ENCODE measurements at places on chromosomes 13 and 19. TPM values are rescaled to one million over a fixed set of nuclear protein-coding genes. Genes with fewer than 3 reads are reported as not detected.
A peak's percentile ranks its signal among the peaks of the same experiment; 100 is the strongest.

The SRRM5 gene
- total RNA-seq: 0.28 TPM

The ZNF850 gene
- total RNA-seq: 4.9 TPM

The CPB2 gene
- total RNA-seq: not detected

The ZNF835 gene
- total RNA-seq: 12.8 TPM

The WDFY2 gene
- 3.8 TPM for total RNA-seq

DNA sequence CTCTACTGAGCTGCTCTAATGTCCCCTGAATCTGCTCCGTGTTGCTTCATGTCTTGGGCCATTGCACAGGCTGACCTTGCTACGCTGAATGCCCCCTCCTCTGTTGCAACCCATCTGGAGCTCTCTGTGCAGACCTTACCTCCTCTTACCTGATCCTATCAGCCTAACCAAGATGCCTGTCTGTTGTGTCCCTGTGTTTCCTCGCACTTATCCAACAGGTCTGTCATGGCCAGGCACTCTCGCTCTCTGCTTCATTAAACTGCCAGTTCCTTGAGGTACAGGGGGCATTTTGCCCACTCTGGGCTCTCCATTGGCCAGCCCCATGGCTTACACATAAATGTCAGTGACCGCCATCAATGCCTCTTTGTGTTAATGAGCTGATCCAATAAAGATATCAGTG lies 277.7 kb upstream of the TSHZ3 start:
- DNase-seq: no peak
- H3K4me3 ChIP-seq: no peak overlapping the region
- H3K36me3 ChIP-seq: no peaks in the 10 kb centered on the region
- no peaks in the 10 kb centered on the region for H3K27me3 ChIP-seq

DNA sequence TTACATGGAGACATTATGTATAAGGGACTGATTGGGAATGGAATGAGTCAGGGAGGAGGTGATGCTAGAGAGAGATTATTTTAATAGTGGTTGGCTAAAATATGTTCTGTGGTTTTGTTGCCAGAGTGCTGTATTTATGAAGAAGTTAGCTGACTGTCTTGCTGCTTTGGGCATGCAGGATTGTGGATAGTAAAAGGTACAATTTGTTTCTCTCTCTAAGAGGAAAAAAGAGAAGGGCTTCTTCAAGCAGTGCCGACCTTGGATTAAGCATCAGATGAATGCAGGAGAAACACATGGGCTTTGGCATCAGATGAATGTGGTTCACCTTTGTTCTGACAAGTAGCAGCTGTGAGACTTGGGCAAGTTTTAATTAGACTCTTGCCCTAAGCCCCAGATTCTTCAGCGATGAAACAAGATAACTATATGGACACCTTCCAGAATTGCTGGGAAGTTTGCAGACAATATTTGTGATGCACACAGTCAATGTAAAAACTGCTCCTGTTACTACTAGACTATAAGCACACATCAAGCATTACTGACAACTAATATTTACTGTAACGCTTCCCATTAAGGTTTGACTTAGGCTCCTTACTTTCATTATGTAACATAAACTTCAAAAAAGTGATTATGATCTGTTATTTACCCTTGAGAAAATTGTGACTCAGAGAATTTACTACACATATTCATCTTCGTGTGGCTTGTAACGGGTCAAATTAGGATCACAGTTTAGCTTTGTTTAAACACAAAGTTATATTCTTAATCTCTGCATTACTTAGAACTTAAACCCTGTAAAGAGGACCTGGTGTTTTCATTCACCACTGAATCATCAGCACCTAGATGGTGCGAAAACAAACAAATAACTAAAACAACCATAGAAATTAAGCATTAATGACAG lies 824.0 kb downstream of the PCDH9 start:
- H3K27me3 ChIP-seq: no peaks in the 10 kb centered on the region
- no peak overlapping the region for H3K4me3 ChIP-seq
- H3K4me1 ChIP-seq: peaks cover 6% of the 10 kb centered on the region
- H3K27ac ChIP-seq: no peak overlapping the region
- DNase-seq: no peak

DNA sequence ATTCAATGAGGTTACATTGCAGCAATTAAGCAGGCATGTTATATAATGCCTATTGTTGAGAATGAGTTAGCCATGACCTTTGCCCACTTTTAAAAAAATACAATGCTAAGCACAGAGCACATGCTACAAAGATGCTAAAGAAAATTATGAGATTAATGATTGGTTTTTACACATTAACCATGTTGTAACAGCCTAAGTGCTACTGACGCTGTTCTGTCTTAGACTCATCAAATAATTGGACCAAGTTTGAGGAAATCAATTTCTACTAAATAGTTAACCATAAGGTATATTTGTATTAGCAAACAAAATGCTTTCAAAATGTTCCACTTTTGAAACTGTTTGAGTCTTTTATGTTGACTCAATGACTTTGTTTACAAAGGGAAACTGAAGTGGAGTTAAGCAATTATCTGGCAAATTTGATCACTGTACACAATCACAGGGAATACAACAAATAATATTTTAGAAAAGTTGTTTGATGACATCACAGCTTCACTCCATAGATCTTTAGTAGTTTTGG lies 14.3 kb downstream of the MIR17HG start:
- no peak overlapping the region for H3K27ac ChIP-seq
- H3K36me3 ChIP-seq: no peaks in the 10 kb centered on the region
- no peaks in the 10 kb centered on the region for H3K27me3 ChIP-seq
- H3K4me1 ChIP-seq: no peaks in the 10 kb centered on the region
- DNase-seq: no peak

DNA sequence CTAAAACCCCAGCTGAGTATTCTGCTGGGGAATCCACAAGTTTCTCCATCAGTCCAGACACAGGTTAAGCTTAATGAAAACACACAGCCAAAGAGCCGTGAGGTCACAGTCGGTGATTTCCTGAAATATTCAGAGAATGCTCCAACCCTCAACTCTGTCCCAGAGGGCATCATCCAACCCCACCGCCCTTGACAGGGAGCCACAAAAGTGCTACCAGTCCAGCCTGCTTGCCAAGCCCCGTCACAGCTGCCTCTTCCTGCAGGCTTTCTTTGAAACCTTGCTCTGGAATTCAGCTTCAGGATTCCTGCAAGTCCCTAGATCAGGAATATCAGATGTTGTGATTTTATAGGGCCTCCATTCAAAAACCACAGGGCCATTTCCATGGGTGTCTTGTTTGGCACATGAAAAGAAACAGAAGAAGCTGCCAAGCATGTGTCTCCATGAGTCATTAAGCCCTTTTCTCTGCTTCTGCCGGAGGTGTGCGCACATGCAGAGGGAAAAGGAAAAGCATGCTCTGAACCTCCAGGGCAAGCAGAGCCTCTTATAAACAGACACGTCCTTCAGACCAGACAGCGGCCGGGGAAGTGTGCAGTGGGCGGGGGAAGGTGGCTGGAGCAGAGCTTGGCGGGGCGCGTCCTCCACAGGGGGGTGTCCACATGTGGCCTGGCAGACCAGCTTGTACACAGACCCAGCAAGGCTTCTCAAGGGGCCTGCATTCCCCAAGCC lies 164.7 kb downstream of the KATNAL1 start:
- H3K4me3 ChIP-seq: no peak overlapping the region
- H3K27ac ChIP-seq: no peak overlapping the region
- H3K36me3 ChIP-seq: no peaks in the 10 kb centered on the region
- H3K27me3 ChIP-seq: no peaks in the 10 kb centered on the region

- peak overlapping the region; percentile 90 for H3K27ac ChIP-seq
- H3K4me3 ChIP-seq: peak overlapping the region; percentile 92
- H3K36me3 ChIP-seq: no peaks in the 10 kb centered on the region
Measured at GRCh38 chr13:31846961-31847752, 107.8 kb downstream of the RXFP2 start.

- H3K27ac ChIP-seq: no peak overlapping the region
- no peak overlapping the region for H3K4me3 ChIP-seq
- DNase-seq: no peak
Measured at GRCh38 chr13:19927117-19927748, 31.3 kb upstream of the ZMYM2 start.

- H3K27ac ChIP-seq: no peak overlapping the region
- no peak for DNase-seq
- H3K27me3 ChIP-seq: no peaks in the 10 kb centered on the region
- no peak overlapping the region for H3K4me3 ChIP-seq
Measured at GRCh38 chr13:43758834-43759233, 27.9 kb downstream of the ENOX1 start.

GRCh38 chr19:40224342-40225150 lies 1.9 kb downstream of the CCNP start:
- peaks cover 7% of the 10 kb centered on the region for H3K27me3 ChIP-seq
- no peaks in the 10 kb centered on the region for H3K36me3 ChIP-seq
- H3K27ac ChIP-seq: no peak overlapping the region

- no peak overlapping the region for H3K27ac ChIP-seq
- no peaks in the 10 kb centered on the region for H3K27me3 ChIP-seq
- no peak overlapping the region for H3K4me3 ChIP-seq
- H3K36me3 ChIP-seq: no peaks in the 10 kb centered on the region
- H3K4me1 ChIP-seq: no peaks in the 10 kb centered on the region
Measured at GRCh38 chr13:51564671-51565070, 19.6 kb upstream of the WDFY2 start.

DNA sequence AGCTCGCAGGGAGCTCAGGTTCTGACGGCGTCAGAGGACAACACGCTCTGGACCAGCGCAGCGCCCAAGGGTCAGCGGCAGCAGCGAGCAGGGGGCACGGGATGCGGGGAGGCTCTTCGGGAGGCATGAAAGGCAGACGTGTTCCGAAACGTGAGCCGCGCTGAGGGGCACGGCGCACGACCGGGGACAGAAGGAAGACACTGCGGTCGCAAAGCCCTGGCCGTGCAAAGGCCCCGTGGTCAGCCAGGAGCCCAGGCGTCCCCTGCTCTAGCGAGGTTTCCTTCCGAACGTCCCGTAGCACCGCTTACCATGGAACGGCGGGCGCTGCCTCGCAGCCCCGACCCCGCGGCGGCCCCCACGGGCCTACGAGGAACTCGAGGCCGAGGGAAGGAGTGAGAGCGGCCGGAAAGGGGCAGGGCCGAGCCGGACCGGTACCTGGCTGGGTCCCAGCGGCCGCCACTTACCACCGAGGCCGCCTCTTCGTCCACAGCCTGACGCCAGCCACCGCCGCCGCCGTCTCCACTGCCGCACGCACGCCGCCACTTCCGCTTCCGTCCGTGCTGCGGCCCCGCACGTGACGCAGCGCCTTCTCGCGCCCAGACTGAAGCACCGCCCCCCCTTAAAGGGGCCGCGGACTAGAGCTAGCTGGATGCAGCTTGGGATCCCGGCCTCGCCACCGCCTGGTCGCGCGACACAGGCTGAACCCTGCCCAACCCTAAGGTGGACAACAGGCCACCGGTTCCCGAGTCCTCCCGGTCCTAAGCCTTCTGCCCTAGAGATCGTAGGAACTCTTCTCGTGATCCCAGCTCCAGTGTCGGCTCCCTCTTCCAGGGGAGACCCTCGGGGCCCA lies 9.4 kb downstream of the ABHD17A start:
- no peaks in the 10 kb centered on the region for H3K27me3 ChIP-seq
- H3K4me3 ChIP-seq: peak overlapping the region; percentile 80
- peak overlapping the region; percentile 96 for H3K27ac ChIP-seq
- peaks cover 9% of the 10 kb centered on the region for H3K36me3 ChIP-seq
- peaks cover 57% of the 10 kb centered on the region for H3K4me1 ChIP-seq

- peaks cover 49% of the 10 kb centered on the region for H3K4me1 ChIP-seq
- DNase-seq: no peak
- H3K27me3 ChIP-seq: no peaks in the 10 kb centered on the region
- H3K27ac ChIP-seq: no peak overlapping the region
Measured at GRCh38 chr13:98462946-98463345, 114.0 kb downstream of the STK24 start.

DNA sequence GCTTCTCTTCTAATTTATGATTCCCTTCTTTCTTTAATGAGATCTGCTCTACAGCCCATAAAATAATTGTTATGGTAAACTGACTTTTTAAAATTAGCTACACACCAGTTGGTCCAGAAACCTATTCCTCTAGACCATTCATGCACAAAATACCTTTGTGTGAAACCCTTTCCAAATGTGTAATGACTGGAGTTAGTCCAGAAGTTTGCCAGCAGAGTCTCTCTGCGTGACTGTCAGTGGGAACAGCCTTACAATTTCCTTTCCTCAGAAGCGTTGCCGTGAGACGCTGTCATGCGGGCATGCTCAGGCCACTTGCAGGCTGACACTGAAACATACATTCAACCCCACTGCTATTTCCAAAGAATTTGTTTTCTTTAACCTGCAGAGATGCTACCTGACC lies 965.2 kb downstream of the PCDH9 start:
- DNase-seq: no peak
- no peaks in the 10 kb centered on the region for H3K27me3 ChIP-seq
- H3K4me3 ChIP-seq: no peak overlapping the region
- no peaks in the 10 kb centered on the region for H3K4me1 ChIP-seq
- no peak overlapping the region for H3K27ac ChIP-seq

- H3K36me3 ChIP-seq: no peaks in the 10 kb centered on the region
- H3K27ac ChIP-seq: no peak overlapping the region
- DNase-seq: no peak
- H3K4me1 ChIP-seq: no peaks in the 10 kb centered on the region
- H3K4me3 ChIP-seq: no peak overlapping the region
- H3K27me3 ChIP-seq: no peaks in the 10 kb centered on the region
Measured at GRCh38 chr19:13526552-13526951, 20.3 kb upstream of the CACNA1A start.

GRCh38 chr19:743168-743687 lies 7.7 kb upstream of the MISP start:
- no peaks in the 10 kb centered on the region for H3K27me3 ChIP-seq
- no peak overlapping the region for H3K27ac ChIP-seq
- H3K4me1 ChIP-seq: no peaks in the 10 kb centered on the region
- no peak for DNase-seq

GRCh38 chr13:95833719-95834118 lies 156.8 kb downstream of the DNAJC3 start:
- no peaks in the 10 kb centered on the region for H3K36me3 ChIP-seq
- H3K27me3 ChIP-seq: no peaks in the 10 kb centered on the region
- no peaks in the 10 kb centered on the region for H3K4me1 ChIP-seq
- no peak overlapping the region for H3K4me3 ChIP-seq
- DNase-seq: no peak
- H3K27ac ChIP-seq: no peak overlapping the region

GRCh38 chr19:27671876-27672275 lies 1541.1 kb downstream of the UQCRFS1 start:
- no peak overlapping the region for H3K4me3 ChIP-seq
- H3K36me3 ChIP-seq: no peaks in the 10 kb centered on the region
- peak; percentile 48 for DNase-seq

- H3K27me3 ChIP-seq: no peaks in the 10 kb centered on the region
- no peak overlapping the region for H3K4me3 ChIP-seq
- no peak overlapping the region for H3K27ac ChIP-seq
- DNase-seq: no peak
- H3K36me3 ChIP-seq: no peaks in the 10 kb centered on the region
Measured at GRCh38 chr13:29421118-29421517, 174.4 kb downstream of the SLC7A1 start.

GRCh38 chr13:83879431-83880171 lies 2.7 kb downstream of the SLITRK1 start:
- H3K4me1 ChIP-seq: no peaks in the 10 kb centered on the region
- H3K36me3 ChIP-seq: no peaks in the 10 kb centered on the region
- H3K27ac ChIP-seq: no peak overlapping the region
- no peak overlapping the region for H3K4me3 ChIP-seq

- peaks cover 14% of the 10 kb centered on the region for H3K36me3 ChIP-seq
- DNase-seq: no peak
- H3K4me3 ChIP-seq: no peak overlapping the region
- no peaks in the 10 kb centered on the region for H3K4me1 ChIP-seq
- no peaks in the 10 kb centered on the region for H3K27me3 ChIP-seq
- no peak overlapping the region for H3K27ac ChIP-seq
Measured at GRCh38 chr13:95707035-95707434, 30.1 kb downstream of the DNAJC3 start.

- no peaks in the 10 kb centered on the region for H3K36me3 ChIP-seq
- H3K27me3 ChIP-seq: no peaks in the 10 kb centered on the region
- H3K27ac ChIP-seq: no peak overlapping the region
- H3K4me3 ChIP-seq: no peak overlapping the region
Measured at GRCh38 chr13:64928696-64929499, 2301.2 kb downstream of the PCDH9 start.
